ENCODE measurements at places on chromosomes 2 and 18.

- DNase-seq: no peak
Measured at GRCh38 chr2:152134488-152135280, 35.8 kb upstream of the CACNB4 start.

DNA sequence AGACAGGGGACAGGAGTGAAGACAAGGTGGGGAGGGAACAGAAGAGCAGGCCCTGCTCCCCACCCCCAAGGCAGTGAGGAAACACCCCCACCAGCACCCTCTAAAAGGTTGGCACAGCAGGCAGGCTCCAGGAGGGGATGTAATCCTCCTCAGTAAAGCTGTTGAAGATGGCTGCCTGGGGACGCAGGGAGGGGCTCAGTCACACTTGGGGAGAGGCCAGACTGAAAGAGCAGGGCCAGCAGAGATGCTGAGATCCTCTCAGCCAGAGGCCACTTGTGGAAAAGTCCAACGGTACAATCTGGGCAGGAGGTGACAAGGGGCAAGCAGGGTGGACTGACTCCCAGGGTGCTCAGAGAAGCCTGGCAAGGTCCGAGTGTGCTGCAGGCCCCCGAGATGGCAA, 154.8 kb upstream of the ID2 start:
- no peak for DNase-seq

DNA sequence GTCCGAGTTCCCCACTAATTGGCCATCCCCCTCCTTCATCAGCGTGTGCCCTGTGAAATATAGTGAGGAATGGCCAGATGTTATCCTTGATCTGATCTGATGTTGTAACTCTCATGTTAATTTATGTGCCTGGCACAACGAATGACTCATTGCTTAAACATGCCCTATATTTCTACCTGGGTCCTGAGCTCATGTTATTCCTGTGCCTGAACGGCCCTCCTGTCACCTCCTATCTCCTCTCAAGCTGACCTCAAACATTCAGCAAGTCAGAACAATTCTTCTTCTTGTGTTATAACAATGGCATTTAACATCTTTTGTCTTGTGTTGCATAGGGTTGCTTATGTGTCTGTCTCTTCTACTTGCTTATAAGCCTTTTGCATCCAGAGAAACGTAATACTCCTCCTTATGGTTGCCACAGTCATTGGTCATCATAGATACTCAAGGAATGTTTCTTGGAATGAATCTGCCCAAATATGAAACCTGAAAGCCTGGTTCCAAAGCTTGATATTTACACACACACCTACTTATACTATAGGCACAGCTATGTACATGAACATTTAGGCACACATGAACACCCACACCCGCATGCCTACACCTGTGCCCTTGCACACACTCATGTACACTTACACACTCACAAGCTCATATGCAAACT, 80.2 kb upstream of the PHLPP1 start:
- DNase-seq: no peak

DNA sequence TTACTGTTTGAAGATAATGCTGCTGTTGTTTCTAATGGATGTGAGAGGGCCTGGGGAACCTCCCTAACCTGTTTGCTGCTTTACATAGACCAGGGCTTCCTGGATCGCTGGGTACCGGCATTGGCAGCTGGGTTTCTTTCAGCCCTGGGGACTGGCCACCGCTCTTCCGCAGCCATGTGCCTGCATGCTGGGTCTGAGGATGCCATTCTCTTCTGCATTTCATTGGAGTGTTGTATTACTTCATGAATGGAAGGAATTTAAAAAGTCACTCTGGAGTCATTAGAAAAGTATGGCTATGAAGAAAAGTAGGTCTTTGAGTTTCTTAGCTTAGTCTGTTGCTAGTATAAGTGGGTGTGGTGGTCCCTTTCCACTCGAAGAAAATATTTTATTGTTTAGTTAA, 107.3 kb upstream of the MGAT5 start:
- DNase-seq: peak; percentile 30

GRCh38 chr18:63511285-63511684, 30.9 kb upstream of the SERPINB12 start:
- DNase-seq: peak; percentile 15

DNA sequence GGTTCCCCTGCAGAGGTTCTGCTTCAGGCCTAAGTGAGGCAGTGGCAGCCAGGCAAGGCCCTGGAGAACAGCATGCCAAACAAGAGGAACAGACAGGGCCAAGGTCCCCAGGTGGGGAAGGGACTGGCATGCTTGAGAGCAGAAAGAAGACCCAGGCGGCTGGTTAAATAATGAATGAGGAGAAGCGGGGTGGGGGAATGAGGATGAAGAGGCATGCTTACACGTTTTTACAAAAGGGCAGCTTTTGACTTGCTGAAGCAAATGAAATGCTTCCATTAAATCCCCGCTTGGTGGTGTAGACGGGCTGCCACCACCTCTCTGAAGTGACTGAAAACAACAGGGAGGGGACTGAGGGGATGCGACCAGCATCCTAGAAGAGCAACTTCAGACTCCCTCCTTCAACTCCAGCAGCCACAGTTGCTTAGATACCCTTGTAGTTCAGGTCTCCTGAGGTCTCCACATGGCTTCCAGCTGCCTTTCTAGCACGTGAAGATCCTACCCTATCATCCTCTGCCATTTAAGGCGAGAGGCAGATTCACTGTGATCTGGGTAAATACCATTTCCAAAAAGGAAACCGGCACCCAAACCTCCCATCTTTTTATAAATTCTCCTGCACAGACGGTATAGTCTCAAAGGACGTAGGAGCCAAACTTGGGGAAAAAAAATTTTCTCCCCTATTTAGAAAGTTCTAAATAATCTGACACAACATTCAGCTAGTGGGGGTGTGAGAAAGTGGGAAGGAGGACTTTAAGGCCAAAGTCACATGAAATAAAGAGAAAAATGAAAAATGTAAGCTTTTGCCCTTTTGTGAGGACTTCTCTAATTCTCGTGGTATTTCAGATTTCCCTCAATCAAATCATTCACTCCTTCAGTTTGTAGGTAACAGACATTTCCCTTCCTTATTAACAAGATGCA, 65.6 kb downstream of the CACNB4 start:
- DNase-seq: no peak

GRCh38 chr2:29117636-29118303, 2.6 kb downstream of the CLIP4 start:
- no peak for DNase-seq

DNA sequence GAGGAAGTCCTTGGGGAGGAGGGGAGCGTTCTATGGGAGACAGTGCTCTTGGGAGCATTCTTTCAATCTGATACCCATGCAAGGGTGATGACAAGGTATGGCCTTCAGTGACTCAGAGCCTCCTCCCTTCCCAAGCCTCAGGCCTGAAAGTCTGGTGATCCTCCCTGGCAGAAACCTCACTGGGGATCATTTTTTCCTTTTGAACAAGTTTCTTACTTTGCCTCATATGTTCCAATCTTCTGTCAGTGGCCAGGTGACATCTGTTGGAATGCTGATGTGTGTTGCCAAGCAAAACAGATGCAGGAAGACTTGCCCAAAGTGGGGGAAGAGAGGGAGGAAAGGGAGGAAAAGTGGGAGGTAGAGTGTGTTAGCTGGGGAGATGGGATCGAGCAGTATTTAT, 224.8 kb downstream of the NEDD4L start:
- DNase-seq: peak; percentile 26

GRCh38 chr2:150043172-150043500, 444.3 kb downstream of the RND3 start:
- DNase-seq: no peak

DNA sequence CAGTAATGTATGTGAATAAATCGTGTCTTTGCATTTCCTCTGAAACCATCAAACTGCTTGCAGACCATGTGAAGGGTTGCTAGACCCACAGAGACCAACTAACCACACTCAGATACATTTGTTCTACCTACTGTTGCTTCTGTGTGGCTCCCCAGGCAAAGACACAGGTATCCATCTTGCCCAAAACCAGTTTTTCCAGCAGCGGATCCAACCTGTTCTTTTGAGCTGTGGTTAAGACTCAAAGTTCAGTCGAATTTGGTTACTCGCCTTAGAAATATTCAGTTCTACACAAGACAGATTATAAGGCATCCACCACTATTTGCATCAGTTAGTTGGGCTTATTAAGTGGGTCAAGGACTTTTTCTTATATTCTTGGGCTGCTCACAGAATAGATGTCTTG, 276.2 kb upstream of the EPHA4 start:
- DNase-seq: no peak

GRCh38 chr2:55732854-55733253, 39.2 kb upstream of the PNPT1 start:
- DNase-seq: peak; percentile 34

DNA sequence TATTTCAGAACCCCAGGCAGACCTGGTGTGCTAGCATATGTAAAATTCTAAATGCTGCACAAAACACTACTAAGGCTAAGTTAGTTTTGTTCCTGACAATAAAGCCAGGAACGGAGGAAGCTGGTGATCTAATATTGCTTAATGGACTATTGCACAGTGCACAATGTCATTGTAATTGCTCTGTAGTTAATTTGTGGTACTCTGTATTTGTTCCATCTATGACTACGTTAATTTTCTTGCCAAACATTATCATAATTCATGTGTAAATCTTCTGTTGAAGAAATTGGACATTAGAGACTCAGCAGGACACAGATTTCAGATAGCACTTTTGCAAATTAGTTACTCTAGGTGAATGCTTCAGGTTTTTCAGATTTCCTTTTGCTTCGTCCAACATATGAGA, 232.3 kb downstream of the RIT2 start:
- no peak for DNase-seq

GRCh38 chr2:216034065-216034464, 20.7 kb upstream of the MREG start:
- peak; percentile 47 for DNase-seq

- DNase-seq: no peak
Measured at GRCh38 chr2:128736046-128736688, 417.5 kb upstream of the HS6ST1 start.

DNA sequence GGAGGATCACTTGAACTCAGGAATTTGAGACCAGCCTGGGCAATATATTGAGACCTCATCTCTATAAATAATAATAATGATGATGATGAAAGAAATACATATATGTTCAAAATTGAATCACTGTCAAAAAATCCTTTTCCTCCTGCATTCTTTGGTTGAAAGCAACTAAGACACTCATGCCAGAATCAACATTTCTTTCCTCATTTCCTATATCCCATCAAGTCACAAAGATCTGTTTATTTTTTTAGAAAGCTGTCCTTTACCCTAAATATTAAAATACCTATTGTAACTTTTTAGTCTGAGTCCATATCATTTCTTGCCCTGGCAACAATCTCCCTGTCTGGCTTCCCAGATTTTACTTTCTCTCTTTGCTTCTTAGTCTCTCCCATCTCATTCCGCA, 31.8 kb upstream of the PPP4R3B start:
- no peak for DNase-seq

DNA sequence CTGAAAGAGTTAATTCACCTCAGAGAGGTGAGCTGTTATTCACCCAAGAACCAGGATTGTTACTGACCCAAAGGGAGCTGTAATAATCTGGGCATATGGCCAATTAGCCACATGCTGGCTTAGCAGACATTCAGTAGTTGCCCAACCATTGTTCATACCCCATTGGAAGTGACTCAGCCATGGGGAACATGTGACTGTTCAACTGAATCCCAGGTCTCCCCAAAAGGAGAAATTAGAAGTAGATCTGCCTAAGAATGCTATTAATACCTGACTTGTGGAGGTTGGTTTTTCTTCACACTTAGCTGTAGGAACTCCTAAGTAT, 272.6 kb upstream of the UBE2E3 start:
- peak; percentile 87 for DNase-seq

DNA sequence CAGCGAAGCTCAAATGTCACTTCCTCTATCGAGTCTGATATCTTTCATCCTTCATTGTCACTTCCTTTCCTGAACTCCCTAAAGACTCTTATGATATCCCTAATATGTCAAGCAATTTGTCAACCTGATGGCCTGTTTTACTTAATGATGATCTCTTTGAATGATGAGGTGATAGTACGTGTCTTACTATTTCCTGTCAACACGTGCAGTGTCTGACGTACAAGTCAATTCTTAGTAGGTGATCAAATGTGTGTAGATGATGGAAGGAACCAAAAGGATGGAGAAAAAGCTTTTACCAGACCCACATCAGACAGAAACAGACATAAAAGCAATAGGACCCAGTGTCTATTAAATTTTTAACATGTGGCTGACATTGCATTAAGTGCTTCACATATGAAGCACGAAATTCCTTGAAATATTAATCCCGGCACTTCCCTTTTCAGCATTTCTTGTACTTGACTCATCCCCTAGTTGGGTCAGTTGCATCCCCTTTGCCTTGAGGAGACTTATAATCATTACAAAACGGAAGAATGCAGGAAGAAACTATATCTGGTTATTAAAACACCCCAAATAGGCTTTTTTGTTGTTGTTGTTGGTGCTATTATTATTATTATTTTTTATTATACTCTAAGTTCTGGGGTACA, 108.6 kb upstream of the NYAP2 start:
- DNase-seq: no peak

DNA sequence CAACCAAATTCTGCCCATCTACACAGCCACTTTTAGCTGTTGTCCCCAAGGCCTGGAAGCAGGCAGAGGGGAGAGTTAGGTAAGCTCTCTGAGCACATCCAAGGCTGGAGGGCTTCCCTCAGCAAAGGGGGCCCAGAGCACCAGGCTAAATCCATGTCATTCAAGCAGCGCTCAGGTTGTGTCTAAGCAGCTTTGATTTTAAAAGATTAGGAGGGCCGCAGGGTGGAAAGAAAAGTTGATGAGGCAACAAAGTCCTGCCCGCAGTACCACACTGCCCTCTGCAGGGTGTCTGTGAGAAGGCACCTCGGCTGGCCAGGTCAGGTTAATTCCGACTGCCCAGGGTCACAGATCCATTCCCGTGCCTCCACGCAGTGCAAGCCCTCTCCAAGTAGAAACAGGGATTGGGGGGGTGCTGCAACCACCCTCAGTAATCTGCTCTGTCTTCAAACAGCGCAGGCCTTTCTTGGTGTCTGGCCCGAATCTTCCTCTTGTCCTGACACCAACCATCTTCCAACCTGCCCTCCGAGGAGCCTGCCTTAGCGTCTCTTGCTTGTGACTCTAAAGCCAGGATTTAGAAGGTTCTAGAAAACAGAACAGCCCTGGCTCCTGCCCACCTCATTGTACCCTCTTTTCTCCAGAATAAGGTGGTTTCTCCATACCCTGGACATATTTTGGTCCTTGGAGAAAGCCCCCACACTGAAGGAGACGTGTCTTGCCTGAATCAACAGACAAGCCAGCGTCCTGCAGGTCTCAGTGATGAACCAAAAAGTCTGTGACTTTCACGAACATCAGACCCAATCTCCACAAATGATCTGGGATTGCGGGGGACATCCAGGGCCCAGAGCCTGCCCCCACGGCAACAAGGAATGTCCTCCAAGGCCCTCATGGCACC, 289.2 kb downstream of the TNS1 start:
- DNase-seq: no peak

DNA sequence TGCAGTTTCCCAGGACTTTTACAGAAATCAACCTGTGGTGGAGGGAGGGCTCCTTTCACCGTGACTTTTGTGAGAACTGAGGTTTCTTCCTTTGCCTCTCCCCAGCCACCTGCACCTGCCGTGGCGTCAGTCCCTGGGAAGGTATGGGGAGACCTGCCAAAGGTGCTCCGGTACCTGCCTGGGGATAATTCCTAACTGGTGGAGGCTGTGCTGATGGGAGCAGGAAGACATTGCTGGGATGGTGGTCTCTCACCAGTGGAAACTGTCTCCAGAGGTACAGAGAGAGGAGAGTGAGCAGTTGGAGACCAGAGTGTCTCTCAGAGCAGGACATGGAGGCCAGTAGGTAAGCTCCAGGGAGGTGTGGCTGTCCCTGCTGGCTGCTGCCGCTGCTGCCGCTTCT, 52.6 kb downstream of the CIB4 start:
- no peak for DNase-seq

Data from non-pigmented ciliary epithelial cell (primary cell).